ENCODE measurements at places on chromosomes 16 and 17.

- no peak for DNase-seq
These were observed 73.5 kb upstream of the DNAJA2 start for GRCh38 chr16:47046726-47047523.

- DNase-seq, result no peak
These were observed 451.4 kb upstream of the CCL2 start for GRCh38 chr17:33803686-33804085.

GRCh38 chr16:55588799-55589198 lies 22.3 kb downstream of the CAPNS2 start:
- no peak for DNase-seq

GRCh38 chr17:81309140-81309858 lies 14.2 kb upstream of the SLC38A10 start:
- DNase-seq, result peak; percentile 60

DNA sequence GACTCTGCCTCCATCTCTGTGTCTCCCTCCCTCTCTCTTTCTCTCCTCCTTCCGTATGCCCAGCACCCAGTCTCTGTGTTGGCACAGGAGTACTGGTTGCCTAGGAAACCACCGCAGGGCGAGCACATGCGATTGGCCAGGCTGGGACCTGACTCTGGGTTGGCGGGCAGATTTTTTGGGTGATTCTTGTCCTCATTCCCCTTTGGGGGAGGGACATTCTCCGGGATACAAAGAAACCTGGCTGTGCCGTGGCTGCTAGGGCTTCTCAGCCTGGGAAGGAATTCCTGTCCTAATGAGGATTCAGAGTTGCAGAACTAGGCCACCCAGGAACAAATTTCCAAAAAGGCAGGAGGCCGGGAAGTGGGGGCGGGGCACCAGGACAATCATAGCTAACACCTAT lies 168.9 kb downstream of the SHISA9 start:
- no peak for DNase-seq

DNA sequence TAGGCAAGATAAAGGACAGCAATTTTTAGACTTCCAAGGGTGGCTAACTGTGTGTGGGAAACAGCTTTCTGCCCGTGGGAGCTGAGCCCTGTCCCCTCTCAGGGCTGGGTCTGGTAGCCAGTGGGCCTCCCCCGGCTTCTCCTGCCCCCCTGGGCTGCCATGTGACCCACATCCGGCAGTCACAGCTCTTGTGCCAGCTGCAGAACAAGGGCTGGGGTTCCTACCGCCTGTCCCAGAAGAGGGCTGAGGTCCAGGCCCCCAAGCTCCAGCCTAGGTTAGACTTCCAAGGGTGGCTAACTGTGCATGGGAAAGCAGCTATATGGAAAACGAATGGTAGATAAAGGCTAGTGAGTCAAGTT lies 6.1 kb downstream of the GAST start:
- no peak for DNase-seq

GRCh38 chr17:61416540-61417363 lies 17.1 kb downstream of the TBX2 start:
- peak; percentile 79 for DNase-seq

DNA sequence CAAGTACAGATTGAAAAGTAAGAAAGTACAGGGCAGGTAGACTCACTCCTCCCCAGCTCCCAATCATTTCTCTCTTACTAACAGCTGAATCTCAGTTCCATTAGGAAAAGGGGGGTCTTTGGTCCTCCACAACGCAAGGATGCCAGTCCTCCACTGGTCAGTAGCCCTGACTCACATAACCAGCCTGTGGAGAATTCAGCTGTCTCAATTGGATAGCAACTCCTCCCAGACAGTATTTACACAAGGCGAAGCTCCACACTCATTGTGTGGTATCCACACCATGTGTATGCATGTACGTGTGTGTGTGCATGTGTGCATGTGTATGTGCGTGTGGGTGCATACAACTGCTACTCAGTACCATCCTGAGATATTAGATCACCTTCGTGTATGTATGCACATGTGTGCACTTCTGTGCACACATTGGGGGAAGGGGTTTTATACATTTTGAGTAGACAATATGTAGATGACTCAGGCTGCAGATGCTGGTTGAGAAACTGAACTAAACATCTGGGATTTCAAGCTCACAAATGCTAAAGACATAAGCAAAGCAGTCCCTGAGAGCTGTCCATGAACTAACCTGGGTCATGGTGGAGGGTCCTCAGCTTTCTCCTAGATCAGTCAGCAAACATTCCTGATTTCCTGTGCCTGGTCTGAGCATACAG lies 240.1 kb downstream of the SLC39A11 start:
- DNase-seq, result no peak

GRCh38 chr17:21239680-21240368 lies 13.4 kb downstream of the NATD1 start:
- no peak for DNase-seq

- no peak for DNase-seq
These were observed 13.0 kb upstream of the MC1R start for GRCh38 chr16:89905511-89906139.

GRCh38 chr17:65395924-65396323 lies 165.5 kb downstream of the AXIN2 start:
- DNase-seq, result no peak

- no peak for DNase-seq
These were observed 650.4 kb downstream of the WWOX start for GRCh38 chr16:78749745-78750268.

GRCh38 chr17:39822051-39822451 lies 42.1 kb downstream of the IKZF3 start:
- peak; percentile 41 for DNase-seq

DNA sequence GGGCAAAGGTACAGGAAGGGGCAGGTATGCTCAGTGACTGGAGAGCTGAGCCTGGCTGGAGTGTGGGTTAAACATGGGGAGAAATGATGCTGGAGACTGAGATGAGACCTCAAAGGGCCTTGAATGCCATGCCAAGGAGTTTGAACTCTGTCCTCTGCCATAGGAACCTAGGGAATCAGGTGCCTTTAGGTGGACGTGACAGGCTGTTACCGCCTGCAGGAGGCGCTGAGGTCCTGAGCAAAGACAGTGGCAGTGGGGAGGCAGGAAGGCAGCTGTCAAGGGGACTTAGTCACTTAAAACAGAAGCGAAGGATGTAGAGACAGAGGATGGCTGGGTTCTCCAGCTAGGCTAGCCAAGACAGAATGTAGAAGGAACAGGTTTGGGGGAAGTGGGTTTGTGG lies 9.1 kb downstream of the PSMB3 start:
- DNase-seq, result peak; percentile 71

DNA sequence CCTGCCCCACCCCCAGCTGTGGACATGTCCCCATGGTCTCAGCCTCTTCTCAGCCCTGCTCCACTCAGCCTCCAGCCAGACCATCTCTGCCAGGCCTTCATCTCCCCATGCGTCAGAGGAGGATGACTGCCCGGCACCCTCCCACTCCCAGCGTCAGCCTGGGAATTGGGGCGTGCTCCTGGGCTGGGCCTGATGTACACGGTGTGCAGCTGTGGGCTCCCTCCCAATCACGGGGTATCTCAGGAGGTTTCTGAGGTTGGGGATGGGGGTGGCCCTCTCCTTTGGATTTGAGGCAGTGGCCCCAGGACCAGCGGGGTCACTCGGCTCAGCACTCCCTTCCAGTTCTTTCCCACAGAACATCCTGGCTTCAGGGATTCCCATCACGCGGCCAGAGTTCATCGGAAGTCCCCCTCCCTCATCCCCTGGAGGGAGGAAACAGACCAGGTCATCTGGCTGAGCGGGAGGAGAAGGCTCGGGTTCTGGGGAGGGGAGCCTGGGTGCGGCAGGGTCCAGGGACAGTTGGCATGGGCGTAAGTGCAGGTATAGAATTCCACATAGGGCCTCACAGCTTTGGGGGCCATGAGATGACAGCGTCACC lies 36.9 kb downstream of the SOCS3 start:
- DNase-seq, result no peak
